HS-5 (cell line): ENCODE measurements at places on chromosomes 16 and 17.

DNA sequence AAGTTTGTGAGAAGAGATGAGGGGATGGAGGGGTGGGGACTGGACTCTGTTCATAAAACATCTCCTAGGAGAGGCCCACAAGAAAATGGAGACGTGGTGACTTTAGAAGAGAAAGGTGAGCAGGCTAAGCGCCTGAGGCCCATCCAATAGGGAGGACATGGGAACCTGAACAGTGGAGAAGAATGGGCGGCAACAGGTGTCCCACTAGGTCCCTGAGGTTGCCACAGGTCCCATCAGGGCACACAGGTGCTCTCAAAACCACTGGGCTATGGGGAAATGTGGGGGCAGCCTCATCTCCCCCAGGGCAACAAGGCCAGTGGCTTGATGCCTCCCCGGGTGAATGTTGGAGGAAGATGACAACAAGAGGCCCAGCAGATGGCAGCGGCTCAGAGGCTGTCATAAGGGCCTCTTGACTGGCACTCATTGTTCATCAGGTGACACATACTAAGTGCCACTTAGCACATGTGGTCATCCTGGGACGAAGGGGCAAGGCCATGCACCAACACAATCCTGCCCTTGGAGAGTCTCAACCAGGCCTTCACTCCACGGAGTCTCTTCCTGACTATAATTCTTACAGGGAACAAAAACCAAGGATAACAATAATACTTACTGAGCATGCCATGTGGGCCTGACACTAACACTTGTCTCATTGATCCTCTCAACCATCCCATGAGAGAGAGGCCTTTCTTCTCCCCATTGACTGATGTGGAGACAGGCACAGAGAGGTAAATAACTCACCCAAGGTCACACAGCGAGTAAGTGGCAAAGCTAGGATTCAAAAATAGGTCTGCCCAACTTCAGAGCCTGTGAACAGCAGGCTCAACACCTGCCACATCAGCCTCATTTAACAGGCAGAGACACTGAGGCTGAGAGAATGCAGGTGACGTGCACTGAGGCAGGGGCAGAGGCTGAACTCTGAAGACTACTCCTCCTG lies 38.0 kb downstream of the CUEDC1 start:
- DNase-seq, result no peak

DNA sequence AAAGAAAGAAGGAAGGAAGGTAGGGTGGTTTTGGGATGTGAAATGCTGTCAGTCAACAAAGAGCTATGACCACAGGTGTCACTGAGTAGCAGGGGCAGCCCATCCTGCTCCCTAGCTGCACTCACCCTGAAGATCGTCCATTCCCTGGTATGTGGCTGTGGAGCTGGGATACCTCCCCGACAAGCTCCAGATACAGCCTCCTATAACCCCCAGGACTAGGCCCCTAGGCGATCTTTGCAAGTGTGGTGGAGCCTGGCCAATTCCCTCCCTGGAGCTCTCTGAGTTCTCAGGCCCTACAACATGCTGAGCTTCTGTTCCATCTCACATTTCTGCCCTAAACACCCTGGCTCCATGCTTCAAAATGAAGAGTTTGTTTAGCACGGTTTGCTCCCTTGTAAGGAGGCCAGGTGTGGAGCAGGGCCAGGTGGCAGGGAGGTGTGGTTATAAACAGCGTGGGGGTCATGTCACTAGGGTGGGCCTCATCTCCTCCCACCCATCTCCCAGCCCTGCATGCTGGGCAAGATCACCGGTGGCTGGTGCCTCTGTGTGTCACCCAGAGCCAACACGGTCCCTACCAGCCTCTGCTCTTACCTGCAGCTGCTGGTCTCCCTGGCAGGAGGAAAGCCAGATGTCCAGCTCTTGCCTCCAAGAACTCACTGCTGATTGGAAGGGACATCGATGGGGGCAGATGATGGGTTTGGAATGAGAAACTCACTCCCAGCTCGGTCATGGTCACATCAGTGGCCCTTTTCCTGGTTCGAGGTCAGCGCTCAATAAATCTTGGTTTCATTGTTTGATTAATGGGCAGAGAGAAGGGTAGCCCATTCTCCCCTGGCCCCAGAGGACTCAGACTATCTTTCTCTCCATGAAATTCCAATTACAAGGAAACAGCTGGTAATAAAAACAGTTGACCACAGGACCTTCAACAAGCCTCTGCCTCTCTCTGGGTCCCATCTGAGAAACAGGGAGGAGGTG lies 511.0 kb upstream of the CDH5 start:
- DNase-seq, result no peak

GRCh38 chr17:27588354-27588753 lies 42.6 kb upstream of the LGALS9 start:
- DNase-seq, result no peak

DNA sequence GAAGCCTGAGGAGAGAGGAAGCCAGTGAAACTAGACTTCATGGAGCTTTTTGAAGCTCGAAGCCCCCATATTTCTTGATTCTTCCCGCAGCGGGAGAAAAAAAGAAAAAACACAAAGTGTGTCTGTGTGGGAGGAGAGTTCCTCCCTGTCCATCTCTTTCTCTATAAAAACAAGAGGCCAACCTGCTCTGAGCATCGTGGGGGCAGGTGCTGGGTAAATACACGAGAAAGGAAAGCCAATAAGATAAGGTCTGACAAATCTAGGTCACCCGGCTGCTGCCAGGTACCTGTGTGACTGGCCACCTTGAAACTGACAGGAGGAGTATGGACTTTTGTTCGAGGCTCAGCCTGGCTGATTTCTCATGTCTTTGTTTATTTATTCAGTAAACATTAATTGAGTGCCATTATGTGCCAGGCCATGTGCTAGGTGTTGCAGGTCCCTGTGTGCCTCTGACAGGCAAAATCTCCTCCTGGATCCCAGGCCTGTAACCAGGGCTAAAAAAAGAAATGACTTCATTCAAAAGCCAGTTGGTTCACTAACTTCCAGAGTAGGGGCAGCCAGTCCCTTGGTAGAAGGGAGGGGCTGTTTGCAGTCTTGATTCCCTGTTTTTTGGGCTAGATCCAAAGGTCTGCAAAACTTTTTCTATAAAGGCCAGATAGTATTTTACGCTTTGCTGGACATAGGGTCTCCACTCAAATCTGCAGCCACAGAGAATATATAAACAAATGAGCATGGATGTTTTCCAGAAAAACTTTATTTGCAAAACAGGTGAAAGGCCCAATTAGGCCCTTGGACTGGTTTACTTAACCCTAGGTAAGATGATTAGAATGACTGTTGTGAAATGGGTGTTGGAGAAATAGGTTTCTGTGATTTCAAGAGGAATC lies 35.6 kb downstream of the YPEL2 start:
- DNase-seq, result no peak

- DNase-seq, result no peak
These were observed 2.6 kb downstream of the TSPOAP1 start for GRCh38 chr17:58325976-58326468.

DNA sequence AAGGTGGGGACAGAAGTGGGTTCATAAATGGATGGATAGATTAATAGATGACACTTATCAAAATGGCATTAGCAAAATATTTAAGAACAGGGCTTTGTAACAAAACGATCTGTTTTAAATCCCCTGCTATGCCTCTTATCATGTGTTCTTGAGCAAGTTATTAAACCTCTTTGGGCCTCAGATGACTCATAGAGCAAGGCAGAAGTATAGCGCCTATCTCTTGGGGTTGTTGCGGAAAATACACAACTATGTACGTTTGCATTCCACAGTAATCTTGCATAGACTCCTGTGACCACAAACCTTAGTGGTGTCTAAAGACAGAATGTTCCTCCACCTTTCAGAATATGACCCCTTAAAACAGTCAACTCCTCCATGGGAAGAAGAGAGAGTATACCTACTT lies 116.8 kb downstream of the CDYL2 start:
- no peak for DNase-seq

DNA sequence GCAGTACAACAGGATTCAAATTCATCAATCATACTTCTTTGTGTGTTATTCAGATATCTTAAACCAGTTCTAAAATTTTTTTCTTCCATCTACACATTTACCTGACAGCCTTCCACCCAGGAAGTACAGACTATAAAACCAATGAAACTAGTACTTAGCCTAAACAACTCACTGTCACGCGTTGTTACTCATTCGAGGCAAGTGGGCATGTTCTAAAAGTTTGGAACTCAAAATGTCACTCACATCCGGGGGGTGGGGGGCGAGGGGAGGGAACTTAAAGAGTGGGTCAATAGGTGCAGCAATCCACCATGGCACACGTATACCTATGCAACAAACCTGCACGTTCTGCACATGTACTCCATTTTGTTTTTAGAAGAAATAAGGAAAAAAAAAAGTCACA lies 90.4 kb upstream of the PLEKHM1 start:
- DNase-seq, result no peak

DNA sequence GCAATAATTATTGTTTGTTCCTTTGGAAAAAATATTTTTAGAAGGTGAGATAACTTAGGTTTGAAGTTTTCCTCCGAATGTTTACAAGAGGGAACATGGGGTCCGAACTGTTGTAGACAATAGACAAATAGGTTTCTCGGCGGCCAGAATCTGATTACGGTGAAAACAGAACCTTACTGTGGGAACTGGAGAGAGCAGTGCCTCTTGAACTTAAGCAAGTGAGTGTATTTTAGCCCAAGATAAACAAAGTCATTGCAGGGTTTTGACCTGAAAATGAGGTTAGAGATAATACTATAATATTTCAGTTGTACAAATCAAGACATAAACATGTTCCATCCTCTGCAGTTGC lies 134.7 kb downstream of the ABCA8 start:
- DNase-seq, result no peak

DNA sequence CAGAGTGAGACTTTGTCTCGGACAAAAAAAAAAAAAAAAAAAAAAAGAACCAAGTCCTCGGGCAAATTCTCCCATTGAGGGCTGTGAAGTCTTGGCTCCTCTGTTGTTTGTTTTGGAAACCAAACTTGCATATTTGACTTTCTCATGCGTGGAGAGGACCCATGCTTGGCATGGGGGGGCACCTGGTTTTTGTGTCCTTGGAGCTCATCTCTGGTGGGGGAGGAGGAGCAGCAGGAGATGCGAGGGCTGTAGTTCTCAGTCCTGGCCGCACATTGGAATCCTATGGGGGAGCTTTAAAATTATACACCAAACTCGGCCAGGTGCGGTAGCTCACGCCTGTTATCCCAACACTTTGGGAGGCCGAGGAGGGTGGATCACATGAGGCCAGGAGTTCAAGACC lies 74.5 kb downstream of the ABCC6 start:
- no peak for DNase-seq

- DNase-seq, result no peak
These were observed 83.7 kb upstream of the CRHR1 start for GRCh38 chr17:45700171-45701090.

DNA sequence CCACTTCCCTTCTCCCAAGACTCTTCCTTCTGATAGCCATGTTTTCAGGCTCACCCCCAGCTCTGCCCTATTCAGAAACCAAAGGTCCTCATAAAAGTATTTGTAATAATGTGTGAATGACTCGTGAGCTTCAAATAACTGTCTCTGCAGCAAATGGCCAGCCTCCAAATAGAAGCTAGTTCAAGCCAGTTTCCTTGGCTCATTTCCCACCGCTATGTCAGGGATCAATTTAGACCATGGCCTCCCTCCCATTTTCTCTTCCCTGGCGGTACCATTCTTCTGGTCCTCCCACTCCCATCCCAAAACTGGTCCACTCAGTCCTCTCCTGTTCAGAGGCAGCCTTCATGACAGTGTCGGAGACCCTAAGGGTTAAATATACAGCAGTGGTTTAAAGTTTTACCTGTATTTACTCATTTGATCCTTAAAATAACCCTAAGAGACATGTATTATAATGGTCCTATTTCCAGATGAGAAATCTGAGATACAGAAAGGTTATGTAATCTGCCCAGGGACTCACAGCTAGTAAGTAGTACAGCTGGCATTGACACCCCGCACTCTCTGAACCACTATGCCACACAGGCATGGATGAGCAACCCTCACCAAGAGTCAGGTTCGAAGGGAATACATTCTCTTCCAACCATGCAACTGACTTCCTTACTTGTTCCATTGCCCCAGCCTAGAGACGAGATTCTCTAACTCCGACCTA lies 42.9 kb downstream of the GAS7 start:
- DNase-seq, result no peak

- no peak for DNase-seq
These were observed 27.4 kb upstream of the GNAO1 start for GRCh38 chr16:56163938-56164337.

GRCh38 chr16:25031132-25031440 lies 15.9 kb upstream of the ARHGAP17 start:
- no peak for DNase-seq

DNA sequence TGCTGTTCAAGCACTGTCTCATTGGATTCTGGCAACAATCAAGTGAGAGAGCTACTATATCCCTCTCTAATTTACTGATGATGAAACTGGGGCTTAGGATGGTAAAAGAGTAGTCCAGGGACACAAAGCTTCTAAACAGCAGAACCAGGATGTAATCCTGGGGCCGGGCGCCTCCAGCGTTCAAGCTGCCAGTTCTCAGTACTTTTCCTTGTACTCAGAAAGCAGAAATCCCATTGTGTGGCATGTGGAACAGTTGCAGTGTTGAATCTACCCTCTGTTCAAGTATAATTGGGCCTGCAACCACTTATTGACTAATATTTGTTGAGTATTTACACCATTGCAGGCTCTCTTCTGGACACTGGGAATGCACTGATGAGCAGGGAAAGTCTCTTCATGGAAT lies 14.5 kb upstream of the CDH13 start:
- DNase-seq, result no peak

- no peak for DNase-seq
These were observed 35.4 kb downstream of the MRC2 start for GRCh38 chr17:62662855-62663254.

GRCh38 chr16:14423344-14423743 lies 206.7 kb downstream of the PARN start:
- no peak for DNase-seq

GRCh38 chr17:38447502-38448085 lies 19.3 kb downstream of the ARHGAP23 start:
- no peak for DNase-seq

GRCh38 chr16:2458887-2459646 lies 842 bp upstream of the TEDC2 start:
- DNase-seq, result no peak

- DNase-seq, result no peak
These were observed 219.7 kb upstream of the CDH5 start for GRCh38 chr16:66146798-66147197.

DNA sequence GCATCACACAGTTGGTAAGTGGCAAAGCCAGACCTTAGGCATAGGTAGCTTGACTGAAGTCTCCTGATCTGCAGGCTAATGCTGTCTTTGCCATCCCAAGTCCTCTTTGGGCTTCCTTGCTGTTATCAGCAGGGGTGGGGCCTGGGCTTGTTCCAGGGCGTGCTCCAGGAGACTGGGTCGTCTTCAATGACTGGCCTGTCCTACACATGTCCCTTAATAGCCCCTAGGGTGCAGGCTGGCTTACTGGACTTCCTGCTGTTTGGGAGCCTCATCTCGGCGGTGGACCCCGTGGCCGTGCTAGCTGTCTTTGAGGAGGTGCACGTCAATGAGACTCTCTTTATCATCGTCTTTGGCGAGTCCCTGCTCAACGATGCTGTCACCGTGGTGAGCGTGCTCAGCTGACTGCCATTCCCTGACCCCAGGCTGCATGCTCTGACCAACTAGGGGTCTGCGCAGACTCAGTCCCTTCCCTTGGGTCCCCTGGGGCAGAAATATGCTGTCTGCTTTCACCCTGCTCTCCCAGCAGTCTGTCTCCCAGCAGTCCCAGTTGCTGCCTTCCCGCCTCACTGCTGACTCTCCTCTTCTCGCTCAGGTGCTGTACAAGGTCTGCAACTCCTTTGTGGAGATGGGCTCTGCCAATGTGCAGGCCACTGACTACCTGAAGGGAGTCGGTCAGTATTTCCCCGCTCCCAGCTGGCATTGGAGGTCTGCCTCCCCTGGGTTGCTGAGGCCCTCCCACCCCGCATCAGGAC lies 6.2 kb downstream of the SLC9A5 start:
- DNase-seq, result no peak

- DNase-seq, result no peak
These were observed 35.6 kb upstream of the CACNG4 start for GRCh38 chr17:66928949-66929348.
